T-helper 1 cell (primary cell): ENCODE measurements at places on chromosomes 12 and 14.

DNA sequence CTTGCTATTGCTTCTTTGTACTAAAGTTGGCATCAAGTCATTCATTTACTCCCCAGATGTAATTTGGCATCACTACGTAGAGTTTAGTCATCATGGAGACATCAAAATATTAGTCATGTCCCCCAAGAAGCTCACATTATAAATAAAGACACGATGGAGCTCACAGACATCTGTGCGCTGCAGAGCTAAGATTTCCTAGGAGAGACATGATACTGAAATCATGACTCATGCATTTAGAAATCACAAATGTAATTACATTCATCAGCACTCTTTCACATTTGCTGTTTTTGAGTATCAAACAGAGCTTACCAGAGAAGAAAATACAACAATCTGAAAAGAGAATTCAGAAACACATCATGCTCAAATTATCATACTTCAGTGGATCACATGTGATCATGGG is 169.8 kb downstream of the LRIG3 start:
- no peak for DNase-seq

DNA sequence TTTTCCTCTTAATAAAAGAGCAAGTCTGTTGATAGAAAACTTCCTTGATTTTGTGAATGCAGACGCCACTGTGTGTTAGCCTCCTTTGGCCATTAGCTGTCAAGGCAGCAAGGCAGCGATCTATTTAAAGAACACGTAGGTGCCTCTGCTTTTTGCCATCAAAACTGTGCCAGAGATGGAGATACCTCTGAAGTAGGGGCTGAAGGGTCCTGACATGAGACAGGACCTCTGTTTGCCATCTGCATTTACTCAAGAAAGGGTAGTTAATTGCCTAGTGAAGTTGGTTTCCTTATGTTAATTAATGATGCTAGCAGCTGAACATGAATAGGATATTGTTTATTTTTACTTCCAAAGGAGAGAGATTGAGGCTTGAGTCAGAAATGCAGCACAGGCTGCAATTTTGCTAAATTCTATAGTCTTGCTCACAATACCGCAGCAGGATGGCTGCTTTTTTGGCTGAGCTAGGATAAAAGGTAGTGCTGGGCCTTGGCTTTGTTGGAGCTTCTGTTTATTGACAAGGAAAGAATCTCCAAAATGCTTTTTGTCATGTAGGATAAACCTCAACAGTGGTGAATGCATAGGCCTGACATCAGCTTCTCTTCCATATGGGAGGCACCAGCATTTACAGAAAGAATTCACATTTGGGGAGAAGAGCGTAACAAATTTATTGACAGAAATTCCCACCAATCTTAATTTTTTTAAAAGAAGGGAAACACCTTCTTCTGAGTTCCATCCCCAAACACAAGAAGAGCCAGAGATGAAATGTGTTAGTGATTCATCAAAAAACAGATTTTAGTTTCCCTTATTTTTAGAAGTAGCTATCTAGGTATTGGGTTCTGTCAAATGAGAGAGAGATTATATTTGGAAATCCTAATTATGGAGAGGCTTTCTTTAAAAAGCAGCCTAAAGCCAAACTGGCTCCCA is 13.9 kb upstream of the RPH3A start:
- no peak for DNase-seq

DNA sequence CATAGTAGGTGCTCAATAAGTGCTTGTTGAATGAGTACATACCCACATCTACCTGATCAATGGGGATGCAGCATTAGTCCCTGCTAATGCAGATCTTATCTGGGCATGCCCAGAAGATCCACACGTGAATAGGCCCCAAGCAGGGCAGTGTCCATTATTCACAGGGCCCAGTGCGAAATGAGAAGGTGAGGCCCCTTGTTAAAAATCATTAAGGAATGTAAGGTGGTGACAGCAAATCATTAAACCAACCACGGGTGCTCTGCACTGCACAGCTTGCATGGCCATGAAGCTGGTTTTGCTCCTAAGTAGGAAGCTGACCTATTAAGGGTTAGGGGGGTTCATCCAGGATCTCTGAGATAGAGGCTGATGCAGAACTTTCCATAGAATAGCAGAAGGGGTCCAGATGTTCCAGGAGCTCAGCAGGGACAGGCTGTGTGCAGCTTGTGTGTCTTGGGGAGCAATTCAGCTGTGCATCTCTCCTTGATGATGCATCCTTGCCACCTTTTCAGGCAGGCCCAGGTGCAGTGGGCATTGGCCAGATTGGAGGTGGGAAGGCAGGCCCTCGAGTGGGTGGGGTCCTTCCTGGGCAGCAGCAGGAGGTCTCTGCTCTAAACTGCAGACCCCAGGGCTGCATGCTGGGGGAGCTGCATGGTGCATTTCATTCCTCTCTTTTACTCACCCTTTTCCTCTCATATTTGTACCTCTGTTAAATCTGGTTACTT is 231.3 kb upstream of the PWP1 start:
- no peak for DNase-seq

GRCh38 chr12:132481771-132482745 is 7.9 kb upstream of the FBRSL1 start:
- DNase-seq = no peak

- peak; percentile 35 for DNase-seq
Observed at GRCh38 chr14:92558319-92558718, 44.7 kb downstream of the RIN3 start.

GRCh38 chr12:129440278-129440677 is 463.5 kb downstream of the TMEM132D start:
- DNase-seq = no peak
